ENCODE measurements at places on chromosomes 11 and 22. TPM values are rescaled to one million over a fixed set of nuclear protein-coding genes. Genes with fewer than 3 reads are reported as not detected.

DNA sequence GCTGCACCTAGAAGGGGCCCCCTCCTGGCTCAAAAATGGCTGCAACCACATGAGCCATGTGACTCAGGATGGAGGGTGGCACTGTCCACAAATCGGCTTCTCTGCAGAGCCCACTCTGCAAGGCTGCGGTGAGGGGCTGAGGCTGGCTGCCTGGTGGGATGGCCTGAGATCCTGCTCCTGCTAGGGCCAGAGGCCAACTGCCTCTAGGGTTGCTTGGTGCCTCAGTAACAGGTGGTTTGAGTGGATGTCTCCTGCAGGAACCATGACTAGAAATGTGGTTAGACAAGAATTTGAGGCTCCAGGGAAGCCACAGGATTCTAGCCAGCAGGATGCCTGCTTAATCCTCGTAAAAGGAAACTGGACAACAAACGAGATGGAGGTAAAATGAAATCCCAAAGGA lies 17.1 kb downstream of the PATZ1 start:
- no peak for DNase-seq

DNA sequence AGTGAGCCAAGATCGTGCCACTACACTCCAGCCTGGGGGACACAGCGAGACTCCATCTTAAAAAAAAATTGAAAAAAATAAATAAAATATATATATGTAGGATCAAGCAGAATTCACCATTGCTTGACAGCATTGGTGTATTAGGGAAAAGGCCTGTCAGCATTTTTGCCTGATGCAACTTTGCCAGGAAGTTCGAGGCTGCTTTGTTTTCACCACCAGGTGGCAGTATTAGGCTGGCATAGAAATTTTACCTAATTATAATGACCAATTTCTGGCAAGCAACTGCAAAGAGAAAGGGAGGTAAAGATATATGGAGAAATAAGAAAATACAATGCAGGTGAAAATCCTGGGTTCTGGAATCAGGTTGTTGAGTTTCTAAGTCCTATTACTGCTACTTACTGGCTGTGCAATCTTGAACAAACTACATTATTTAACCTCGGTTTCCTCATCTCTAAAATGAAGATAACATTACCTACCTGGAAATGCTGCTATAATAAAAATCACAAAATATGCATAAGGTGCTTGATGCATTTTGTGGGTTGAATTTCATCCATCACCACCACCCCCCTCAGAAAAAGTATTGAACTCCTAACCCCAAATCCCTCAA lies 24.7 kb downstream of the LAYN start:
- no peak for DNase-seq

DNA sequence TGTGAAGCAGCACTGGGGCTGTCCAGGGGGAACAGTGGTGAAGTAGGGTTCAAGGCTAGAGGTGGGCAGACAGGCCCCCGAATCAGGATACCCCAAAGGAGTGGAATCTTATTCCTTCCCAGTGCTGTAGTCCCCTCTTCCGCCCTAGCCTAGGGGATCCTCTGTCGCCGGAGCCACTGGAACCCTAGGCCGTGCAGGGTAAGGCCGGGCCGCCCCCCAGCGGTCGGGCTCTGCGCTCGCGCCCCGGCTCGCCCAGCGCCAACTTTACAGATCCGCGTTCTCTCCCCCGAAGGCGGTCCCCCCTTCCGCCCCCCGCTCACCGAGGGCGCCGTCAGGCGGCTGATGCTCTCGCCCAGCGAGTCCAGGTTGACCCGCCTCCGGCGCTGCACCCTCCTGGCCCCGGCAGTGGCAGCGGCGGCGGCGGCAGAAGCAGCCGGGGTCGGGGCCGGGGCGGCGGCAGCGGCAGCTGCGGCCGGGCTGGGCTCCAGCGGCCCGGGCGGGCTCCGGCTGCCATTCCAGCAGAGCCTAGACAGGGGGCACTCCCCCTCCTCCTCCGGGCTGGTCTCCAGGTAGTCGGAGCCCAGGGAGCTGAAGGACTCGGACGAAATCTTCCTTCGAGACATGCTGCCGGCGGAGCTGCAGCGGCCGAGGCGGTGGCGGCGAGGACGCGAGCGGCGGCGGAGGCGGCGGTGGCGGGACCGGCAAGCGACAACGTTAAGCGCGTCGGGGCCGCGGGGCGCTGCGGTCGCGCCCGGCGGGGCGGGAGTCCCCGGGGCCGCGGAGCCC lies 650 bp downstream of the GUCY1A2 start:
- DNase-seq = no peak

DNA sequence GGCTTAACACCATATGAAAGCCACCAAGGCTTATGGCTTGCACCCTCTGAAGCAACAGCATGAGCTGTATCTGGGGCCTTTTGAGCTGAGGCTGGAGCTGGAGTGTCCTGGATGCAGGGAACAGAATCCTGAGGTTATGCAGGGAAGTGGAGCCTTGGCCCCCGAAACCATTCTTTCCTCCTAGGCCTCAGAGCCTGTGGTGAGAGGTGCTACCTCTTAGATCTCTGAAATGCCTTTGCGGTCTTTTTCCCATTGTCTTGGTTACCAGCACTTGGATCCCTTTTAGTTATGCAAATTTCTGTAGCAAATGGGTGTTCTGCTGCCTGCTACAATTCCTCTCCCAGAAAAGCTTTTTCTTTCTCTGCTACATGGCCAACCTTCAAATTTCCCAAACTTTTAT lies 72.7 kb upstream of the CLPB start:
- no peak for DNase-seq

DNA sequence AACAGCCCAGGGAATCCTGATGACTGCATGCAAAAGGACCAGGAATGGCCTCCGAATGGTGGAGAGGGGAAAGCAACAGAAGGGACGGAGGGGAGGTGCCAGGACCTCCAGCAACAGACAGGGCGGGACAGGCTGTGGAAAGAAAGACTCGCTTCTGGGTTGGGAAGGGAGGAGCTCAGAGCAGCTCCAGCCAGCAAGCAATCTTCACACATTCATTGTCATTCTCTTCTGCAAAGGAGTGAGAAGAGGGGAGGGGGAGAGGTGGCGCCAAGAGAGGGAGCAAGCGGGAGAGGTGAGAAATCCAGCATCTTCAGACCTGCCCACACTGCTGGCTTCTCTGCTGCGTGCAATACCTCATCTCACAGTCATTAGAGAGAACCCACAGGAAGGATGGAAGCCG lies 509.0 kb downstream of the BUD13 start:
- DNase-seq = no peak

GRCh38 chr11:46143049-46143806 lies 22.0 kb upstream of the PHF21A start:
- DNase-seq = no peak

- peak; percentile 65 for DNase-seq
Measured at GRCh38 chr11:11976481-11977127, 31.8 kb downstream of the DKK3 start.

DNA sequence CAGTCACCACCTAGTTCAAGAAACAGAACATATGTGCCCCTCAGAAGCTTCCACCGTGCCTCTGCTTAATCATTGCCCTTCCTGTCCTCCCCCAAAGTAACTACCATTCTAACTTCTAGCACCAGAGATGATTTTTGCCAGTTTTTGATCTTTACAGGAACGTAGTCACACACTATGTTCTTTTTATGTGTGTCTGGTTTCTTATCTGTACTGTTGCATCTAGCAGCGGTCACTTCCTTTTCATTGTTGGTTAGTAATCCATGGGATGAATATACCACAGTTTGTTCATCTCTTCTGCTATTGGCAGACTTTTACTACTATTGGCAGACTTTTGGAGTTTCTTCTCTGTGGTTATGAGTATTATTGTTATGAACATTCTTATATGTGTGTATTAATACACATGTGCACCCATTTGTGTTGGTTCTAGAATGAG lies 34.6 kb downstream of the SPECC1L start:
- DNase-seq = no peak

DNA sequence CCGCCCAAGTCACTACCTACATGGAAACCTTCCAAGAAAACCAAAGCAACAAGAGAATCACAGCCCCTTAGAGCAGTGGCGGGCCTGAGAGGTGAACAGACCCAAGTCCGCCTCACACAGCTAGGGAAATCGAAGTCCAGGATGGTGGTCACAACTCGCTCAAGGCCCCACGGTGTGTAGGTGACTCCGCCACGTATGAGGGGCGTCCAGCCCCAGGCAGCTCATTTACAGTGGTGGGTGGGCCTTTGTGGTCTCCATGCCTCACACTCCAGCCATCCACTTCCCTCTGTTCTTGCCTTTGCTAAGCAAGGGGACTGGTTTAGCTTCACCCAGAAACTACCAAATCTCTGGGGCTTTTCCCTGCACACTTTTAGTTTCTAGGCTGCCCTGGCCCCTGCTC lies 9.7 kb upstream of the TCF20 start:
- DNase-seq = no peak

GRCh38 chr11:126607374-126607773 lies 251.9 kb downstream of the ST3GAL4 start:
- DNase-seq = peak; percentile 41

- DNase-seq = peak; percentile 34
Measured at GRCh38 chr11:35893796-35894475, 49.9 kb upstream of the LDLRAD3 start.

GRCh38 chr11:78168539-78169477 lies 19.6 kb downstream of the KCTD21 start:
- no peak for DNase-seq

DNA sequence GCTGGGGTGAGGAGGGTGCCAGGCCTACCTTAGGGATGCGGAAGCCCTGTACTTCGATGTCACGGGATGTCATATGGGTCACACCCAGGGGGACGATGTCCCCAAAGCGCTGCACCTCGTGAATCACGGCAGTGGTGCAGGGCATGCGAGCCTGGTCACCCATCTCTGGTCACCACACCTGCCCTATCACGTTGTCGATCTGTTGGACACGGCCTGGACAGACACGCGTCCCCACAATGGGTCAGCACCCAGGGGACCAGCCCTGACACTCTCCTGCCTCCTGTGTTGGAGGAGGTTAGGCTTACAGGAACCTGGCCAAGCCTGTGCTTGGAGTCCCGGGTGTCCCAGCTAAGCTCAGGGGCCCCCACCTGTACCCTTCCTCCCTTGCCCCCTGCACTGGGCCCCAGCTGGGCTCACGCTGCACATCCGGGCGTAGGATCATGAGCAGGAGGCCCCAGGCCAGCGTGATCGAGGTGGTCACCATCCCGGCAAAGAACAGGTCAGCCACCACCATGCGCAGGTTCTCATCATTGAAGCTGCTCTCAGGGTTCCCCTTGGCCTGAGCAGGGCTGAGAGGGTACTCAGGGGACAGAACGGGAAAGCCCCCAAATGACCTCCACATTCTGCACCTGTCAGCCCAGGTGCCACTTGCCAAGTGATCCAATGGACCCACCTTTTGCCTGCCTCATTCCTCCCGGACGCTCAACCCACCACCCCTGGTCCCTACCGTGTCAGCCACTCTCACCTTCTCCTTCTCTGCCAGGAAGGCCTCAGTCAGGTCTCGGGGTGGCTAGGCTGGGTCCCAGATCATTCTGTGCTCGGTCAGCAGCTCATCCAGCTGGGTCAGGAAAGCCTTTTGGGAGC lies 20.3 kb upstream of the CYP2D6 start:
- DNase-seq = no peak

DNA sequence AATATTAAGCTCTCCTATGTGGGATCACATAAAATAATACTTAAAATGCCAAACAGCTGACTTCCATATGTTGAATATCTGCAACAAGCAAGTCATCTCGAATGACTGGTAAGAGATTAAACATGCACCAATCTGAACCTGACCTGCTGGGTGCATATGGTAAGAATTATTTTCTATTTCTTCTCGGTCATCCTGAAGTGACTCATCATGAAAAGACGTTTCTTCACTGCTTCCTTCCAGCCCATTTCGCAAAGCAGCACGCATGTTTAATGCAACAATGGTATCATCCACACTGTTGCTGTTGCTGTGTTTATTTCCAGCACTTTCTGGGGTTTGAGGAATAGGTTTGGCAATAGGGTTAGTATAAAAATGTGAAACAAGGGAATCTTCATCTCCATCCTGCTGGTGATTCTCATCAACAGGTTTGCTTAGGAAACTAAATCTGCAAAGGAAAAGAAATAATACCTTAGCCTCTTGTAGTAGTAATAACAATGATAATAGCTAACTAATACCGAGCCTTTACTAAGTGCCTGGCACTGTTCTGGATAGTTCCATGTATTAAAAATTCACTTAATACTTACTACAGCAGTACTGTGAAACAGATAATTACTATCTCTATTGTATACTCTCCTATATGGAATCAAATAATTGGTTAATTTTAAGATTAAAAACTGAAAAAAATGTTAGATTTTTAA lies 52.0 kb upstream of the CHRNA10 start:
- DNase-seq = no peak

GRCh38 chr11:116787436-116787785 lies 412 bp downstream of the ZPR1 start:
- no peak for DNase-seq

- no peak for DNase-seq
Measured at GRCh38 chr11:106238704-106239360, 161.4 kb downstream of the AASDHPPT start.

DNA sequence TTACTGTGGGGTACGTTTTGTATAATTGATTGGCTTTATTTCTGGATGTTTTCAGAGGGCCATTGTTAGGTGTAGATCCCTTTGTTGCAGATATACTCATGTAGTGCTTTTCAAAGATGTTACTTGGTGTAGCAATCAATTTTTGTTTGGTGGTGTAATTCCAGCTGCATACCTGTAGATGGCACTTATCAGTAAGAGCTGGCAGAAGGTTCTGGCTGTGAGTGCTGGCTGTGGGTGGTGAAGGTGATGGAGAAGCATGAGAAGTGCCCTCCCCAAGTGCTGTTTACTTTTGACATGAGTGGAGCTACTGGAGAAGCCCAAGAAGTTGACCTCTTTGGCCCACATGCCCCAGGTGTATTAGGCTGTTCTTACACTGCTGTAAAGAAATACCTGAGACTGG lies 1074.9 kb downstream of the FAM181B start:
- DNase-seq = no peak

- DNase-seq = no peak
Measured at GRCh38 chr11:121890946-121891515, 225.0 kb downstream of the BLID start.

- no peak for DNase-seq
Measured at GRCh38 chr11:25855916-25856315, 476.0 kb upstream of the ANO3 start.

DNA sequence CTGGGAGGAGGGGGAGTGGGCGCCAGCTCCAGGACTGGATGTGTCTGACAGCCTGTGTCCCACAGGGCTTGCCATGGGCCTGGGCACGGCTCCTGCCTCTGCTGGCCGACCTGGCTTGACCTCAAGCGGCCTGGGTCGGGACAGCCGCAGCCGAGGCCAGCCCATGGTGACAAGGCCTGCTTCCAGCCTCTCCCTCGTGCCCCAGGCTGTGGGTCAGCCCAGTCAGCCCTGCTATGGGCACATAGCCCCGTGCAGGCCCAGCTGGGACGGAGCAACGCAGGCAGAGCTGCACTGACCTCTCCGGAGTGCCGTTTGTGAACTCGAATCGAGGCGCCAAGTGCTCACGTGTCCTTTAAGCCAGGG lies 17.9 kb downstream of the OSBPL5 start:
- no peak for DNase-seq

Gene PRRG4
- total RNA-seq = 19.0 TPM

Gene CCDC73
- not detected for total RNA-seq

Gene MMP1
- total RNA-seq = 0.79 TPM

Gene FGF4
- not detected for total RNA-seq

Gene TCN2
- 29.4 TPM for total RNA-seq

Gene PTPRCAP
- 7.1 TPM for total RNA-seq

Gene MAP4K2
- total RNA-seq = 7.3 TPM

Gene C22orf31
- total RNA-seq = not detected

Gene KIF18A
- 1.9 TPM for total RNA-seq

Gene C1QTNF6
- total RNA-seq = 9.9 TPM

Gene MOGAT2
- 204 TPM for total RNA-seq

Gene HRAS
- total RNA-seq = 58.1 TPM

Gene NNMT
- total RNA-seq = 42.2 TPM

Gene CALCA
- total RNA-seq = not detected
